ENCODE measurements at places on chromosomes 3 and 15. TPM values are rescaled to one million over a fixed set of nuclear protein-coding genes. Genes with fewer than 3 reads are reported as not detected.

The DOCK3 gene
- total RNA-seq: 1.6 TPM

The GANC gene
- 31.5 TPM for total RNA-seq

The TF gene
- total RNA-seq: 1.2 TPM

The GOLGA8J gene
- total RNA-seq: not detected

The AADACL2 gene
- total RNA-seq: not detected

The GCHFR gene
- 39.4 TPM for total RNA-seq

The NR2E3 gene
- total RNA-seq: not detected

The PLCB2 gene
- total RNA-seq: 140 TPM

The GBE1 gene
- total RNA-seq: 36.5 TPM

The SOX2 gene
- total RNA-seq: not detected

The TERB2 gene
- total RNA-seq: not detected

The ERICH6 gene
- 0.81 TPM for total RNA-seq

The ANKRD34C gene
- total RNA-seq: not detected

All from activated CD4-positive, alpha-beta memory T cell treated with anti-CD3 and anti-CD28 coated beads, Interleukin-2, amount 10 ng/mL, durations not matched to agents 7 days and 5 days (primary cell).